MCF 10A (cell line): ENCODE measurements at places on chromosomes 3 and 15. TPM values are rescaled to one million over a fixed set of nuclear protein-coding genes. Genes with fewer than 3 reads are reported as not detected.

DNA sequence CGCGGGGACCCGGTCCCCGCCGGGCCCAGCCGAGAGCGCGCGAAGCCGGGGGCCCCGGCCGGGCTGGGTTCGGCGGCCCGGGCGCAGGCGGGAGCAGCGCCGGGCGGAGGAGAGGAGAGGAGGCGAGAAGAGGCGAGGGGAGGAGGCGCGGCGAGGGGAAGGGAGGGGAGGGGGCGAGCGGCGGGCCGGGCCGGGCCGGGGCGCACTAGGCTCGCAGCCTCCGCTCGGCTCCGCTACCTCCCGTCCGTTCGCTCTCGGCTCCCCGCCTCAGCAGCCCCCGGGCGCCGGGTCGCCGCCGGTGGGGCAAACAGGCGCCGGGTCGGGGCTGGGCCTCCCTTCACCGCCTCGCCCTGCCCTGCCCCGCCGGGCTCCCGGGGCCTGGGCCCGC, 351 bp downstream of the INSYN1 start:
- no peak overlapping the region for H3K27ac ChIP-seq
- H3K27me3 ChIP-seq = peaks cover 60% of the 10 kb centered on the region
- H3K4me3 ChIP-seq = no peak overlapping the region
- peaks cover 4% of the 10 kb centered on the region for H3K36me3 ChIP-seq
- DNase-seq = no peak
- H3K4me1 ChIP-seq = no peaks in the 10 kb centered on the region

DNA sequence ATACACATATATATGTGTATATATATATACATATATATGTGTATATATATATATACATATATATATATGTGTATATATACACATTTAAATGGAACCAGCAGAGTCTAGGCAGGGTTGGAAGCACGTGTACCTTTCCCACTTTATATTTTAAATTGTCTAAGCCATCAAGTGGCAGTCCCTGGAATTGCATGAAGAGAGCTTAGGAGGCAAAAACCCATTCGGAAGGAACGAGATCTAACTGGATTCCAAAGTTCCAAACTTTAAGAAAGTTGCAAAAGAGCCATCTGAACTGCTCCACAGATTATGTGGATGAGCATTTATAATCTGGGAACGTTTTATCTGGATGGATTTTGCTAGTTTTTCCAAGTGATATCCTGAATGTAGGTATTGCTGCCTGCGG, 186.5 kb downstream of the FOXP1 start:
- H3K36me3 ChIP-seq = no peaks in the 10 kb centered on the region
- H3K4me3 ChIP-seq = no peak overlapping the region
- H3K27me3 ChIP-seq = no peaks in the 10 kb centered on the region
- H3K4me1 ChIP-seq = peaks cover 31% of the 10 kb centered on the region
- no peak overlapping the region for H3K27ac ChIP-seq

Gene CCR8
- total RNA-seq = not detected in 2 replicates

Gene DZIP1L
- total RNA-seq = 6.2 and 11.3 TPM in 2 replicates
